NCI-H2081 (cell line): ENCODE measurements at places on chromosomes 6 and 20.

- no peak for DNase-seq
These were observed 38.3 kb upstream of the SMLR1 start for GRCh38 chr6:130788954-130789353.

DNA sequence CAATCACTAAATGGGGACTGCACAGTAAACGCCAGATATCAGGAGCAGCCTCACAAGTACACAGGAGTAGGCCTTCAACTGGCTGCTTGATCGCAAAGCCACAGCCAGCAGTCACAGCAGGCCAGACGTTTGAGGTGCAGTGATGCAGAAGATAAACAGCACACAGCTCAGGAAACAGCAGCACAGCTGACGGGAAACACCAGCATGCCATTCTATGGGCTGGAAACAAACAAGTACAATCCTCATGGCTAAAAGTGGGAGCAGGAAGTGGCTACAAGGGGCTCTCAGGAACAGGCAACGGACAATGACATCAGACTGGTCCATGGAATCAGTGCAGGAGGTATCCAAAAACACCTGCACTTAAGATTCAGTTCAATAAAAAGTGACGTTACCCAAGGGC, 111.0 kb downstream of the DTNBP1 start:
- peak; percentile 73 for DNase-seq

GRCh38 chr20:8790442-8791074, 278.3 kb upstream of the PLCB4 start:
- peak; percentile 30 for DNase-seq

- DNase-seq: no peak
These were observed 33.3 kb upstream of the THEMIS start for GRCh38 chr6:127933852-127934840.

GRCh38 chr6:150877928-150878327, 12.4 kb downstream of the MTHFD1L start:
- DNase-seq: no peak

GRCh38 chr20:34557936-34558319, 590 bp upstream of the MAP1LC3A start:
- no peak for DNase-seq

DNA sequence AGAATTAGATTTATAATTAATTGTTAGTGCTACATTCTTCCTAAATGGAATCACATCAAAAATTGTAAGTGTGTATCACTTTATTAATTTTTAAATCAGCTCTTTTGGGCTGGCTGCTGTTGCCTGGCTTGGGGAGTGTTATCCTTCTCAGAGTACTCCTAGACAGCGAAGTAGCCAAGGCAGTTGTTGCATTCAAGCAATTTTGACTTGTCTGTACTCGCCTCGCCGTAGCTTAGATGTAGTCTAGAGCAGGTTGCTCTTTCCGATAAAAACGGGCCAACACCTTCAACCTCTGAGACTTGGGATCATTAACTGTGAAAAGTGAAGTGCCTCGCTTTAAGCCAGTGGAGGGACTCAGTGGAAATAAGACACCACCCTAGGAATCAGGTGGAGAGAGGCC, 151.3 kb downstream of the FARS2 start:
- DNase-seq: no peak

DNA sequence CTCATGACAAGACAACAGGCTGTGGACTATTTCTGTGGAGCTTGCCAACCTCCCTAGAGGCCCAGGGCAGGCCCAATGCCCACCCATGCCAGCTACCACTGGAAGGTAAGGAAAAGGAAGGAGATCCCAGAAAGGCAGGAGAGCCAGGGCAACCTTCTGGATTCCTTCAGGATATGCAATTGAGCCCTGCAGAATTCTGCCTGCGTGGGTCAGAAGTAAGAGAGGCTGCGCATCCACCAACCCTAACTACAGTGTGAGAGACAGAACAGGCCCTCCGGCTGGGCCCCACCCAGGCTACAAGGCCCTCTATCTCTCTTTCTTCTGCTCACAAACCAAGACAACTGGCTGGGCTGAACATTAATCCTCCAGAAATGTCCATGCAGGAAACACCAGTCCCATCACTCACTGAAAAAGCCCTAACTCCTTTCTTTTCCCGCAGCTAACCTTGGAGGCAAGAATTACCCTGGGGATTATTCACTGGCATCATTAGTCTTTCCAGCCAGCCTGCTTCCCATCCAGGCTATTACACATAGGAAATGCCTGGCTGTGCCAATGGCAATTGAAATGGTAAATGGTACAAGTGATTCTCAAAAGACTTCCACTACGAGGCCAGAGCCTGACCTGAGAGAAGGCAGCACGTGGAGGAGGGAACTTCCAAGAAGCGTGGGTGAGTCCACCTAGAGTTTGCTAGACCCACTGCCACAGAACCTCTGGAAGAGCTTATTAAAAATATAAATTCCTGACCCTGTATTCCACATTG, 15.2 kb downstream of the MAP1LC3A start:
- DNase-seq: no peak

- DNase-seq: no peak
These were observed 383.3 kb downstream of the TFAP2A start for GRCh38 chr6:10031617-10032016.

DNA sequence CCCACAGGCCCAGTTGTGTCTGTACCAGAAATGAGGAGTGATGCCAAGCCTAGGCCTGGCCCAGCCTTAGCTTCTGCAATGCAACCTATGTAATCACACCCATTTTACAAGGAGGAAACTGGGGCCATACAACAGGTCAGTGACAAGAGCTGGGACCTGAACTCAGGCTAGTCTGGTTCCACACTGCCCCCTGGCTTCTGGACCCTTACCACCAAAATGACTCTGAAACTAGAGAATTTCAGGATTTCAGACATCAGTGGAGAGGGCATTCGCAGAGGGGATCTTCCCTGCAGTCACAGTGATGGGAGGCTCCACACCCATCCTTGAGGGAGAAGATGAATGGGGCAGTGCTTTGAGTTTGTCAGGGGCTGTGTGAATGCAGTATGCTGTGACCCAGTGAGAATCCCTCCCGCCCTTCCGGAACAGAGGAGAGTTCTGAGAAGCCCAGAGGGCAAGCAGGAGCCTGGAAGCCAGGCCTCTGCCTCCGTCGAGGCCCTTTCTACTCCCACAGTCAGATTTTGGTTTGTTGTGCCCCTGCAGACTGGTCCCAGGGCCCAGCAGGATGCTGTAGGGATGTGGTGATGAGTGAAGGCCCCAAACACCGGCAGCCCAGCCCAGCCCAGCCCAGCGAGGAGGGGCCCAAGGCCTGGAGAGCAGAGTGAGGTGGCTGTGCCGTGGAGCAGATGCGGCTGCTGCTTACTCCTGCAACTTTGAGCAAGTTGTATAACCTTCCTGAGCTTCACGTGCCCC, 48.1 kb upstream of the MYL9 start:
- DNase-seq: no peak

GRCh38 chr6:38973178-38974057, 75.2 kb upstream of the GLP1R start:
- peak; percentile 29 for DNase-seq

DNA sequence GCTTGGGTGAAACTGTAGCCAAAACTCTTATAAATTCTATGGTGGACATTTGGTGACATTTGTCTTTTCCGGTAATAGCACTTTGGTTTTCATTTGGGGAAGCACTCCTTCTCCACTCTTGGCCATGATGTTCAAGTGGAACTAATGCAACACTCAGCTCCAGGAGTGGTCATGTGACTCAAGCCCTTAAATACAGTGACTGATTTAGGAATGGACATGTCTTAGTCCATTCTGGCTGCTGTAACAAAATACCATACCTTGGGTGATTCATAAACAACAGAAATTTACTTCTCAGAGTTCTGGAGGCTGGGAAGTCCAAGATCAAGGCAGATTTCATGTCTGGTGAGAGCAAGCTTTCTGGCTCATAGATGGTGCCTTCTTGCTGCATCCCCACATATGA, 10.8 kb upstream of the FKBP1A start:
- no peak for DNase-seq

DNA sequence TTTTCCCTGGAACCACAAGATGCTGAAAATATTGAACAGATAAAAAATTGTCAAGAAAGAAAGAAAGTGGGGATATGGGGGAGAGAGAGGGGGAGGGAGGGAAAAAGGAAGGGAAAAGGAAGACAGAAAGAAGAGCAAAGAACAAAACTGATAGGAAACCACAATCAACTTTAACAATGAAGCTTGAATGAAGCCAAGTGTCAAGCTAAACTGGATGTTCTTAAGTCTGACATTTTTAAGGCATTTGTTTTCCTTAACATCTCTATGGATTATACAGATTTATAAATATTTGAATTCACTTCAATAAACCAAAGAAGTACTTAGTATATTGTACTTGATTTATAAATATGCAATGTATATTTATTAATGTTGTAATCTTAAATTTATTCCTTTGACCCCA, 197.6 kb upstream of the SMLR1 start:
- DNase-seq: no peak

DNA sequence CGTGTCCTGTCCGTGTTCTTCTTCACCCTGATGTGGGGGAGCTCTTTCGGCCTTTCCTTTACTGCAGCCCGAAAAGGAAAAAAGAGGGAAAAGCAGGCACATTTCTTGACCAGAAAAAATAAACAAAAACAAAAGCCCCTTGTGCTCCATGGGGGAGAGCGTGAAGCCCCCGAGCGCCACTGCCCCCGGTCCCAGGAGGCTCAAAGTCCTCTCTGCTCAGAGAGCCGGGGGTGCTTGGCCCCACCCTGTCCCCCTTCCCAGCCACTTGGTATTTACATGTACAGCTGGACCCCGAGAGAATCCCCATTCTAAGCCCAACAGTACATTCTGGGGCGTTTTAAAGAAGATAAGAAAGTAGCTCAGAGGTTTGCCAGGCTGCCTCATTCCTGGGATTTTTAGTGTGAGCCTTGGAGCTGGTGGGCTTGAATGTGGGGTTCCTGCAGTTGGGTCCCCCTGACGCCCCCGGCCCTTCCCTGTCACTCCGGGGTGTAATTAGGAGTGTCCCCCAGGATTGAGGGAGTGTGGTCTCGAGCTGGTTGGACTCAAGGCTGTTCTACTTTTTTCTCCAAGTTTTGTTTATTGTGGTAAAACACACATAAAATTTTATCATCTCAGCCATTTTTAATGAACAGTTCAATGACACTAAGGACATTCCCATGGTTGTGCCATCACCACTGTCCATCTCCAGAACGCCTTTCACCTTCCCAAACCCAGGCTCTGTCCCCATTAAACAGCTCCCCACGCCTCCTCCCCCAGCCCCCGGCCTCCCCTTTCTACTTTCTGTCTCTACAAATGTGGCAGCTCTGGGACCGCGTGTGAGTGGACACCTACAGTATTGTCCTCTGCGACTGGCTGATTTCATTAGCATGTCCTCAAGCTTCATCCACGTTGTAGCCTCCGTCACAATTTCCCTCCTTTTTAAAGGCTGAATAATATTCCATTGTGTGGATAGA, 55.7 kb upstream of the BHLHE23 start:
- DNase-seq: no peak

DNA sequence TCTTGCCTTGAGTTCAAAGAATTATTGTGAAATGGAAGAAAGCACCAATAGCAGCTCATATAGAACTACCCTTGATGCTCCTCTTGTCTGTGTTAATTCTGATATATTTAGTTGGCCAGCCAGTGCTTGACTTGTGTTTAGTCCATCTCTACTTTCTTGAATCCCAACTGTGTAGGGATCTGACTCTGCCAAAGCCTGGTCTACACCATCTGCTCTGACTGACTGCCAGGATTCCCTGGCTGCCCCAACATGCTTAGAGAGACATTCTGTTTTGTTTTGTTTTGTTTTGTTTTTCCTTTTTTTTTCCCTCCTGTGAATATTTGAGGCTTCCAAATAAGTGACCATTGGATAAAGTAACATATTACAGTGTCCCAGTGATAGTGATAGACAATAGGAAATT, 953.7 kb upstream of the MANEA start:
- DNase-seq: no peak

GRCh38 chr6:110114004-110114403, 65.5 kb downstream of the WASF1 start:
- peak; percentile 1 for DNase-seq

- no peak for DNase-seq
These were observed 111.8 kb downstream of the ATG5 start for GRCh38 chr6:106213660-106214289.

- DNase-seq: no peak
These were observed 48.7 kb downstream of the RARS2 start for GRCh38 chr6:87541041-87541440.

DNA sequence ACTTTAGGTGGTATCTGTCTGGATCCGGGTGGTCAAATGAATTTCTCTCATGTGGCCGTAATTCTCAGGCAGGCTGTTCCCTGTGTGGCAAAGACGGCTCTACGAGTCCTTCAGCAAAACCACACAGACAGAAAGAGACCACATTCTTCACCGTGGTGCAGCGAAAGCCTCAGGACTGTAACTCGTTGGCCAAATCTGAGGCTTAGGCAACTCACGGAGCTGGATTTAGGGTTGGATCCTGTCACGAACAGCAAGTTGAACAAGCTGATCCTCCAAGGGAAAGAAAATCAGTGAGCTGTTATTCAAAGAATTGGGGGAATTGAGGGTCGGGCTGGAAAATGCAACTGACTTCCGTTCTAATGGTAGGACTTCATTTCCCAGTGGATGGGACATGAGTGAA, 167.4 kb downstream of the ZMYND8 start:
- no peak for DNase-seq

DNA sequence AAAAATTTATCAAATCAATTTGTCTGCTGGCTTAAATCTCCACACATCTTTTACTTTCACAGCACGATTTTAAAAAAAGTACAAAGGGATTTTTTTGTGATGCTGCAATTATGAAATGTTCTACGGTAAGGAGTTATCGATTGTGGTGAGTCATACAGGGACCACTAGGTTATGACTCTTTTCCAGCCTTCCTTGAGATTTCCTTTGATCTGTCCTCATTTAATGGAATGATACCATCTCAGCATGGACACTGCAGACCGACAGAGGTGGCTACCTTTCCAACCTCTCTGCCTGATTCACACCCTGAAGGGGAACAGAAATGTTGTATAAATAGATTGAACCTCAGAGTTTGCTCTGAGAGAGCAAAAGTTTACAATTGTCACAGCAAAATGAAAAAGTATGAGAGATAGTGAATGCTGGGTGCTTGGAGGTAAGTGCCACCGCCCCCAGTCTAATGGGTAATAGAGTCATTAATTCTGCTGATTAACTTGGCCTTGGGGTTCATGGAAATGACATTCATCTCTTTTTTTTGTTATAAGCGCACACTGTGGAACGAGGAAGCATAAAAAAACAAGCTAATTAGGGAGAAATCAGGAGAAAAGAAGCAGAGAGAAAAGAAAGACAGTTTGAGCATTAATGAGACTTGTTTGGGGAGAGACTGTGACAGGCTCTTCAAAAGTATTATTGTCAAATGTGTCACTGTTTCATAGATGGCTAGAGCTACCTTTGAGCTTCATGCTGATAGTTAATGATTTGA, 306.0 kb downstream of the RNF144B start:
- no peak for DNase-seq

DNA sequence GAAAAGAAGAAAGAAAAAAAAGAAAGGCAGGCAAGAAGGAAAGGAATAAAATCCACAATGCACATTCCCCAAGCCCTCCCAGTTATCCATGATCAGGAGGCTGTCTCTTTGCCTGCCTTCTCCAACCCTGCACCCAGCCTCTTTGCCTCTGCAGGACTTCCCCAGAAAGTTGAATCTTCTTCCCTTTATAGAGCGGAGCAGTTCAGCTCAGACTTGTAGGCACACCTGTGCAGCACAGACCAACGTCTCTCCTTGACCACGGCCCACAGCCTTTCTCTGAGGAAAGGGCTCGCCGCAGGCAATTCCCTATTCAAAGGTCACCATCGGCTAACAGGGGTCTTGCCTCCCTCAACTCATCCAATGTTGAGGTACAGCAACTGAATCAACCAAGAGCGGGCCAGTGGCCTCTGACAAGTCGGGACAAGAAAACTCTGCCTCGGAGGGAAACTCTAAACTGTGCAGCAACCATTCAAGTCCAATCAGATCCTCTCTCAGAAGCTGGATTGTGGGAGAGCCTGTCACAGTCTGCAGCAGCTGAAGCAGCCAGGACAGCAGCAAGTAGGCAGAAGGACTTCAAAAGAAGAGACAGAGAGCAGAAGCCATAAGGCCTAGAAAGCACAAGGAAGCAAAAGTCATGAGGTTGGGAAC, 529.2 kb upstream of the JARID2 start:
- no peak for DNase-seq
